K562 (cell line): ENCODE measurements at places on chromosomes 3 and 15. TPM values are rescaled to one million over a fixed set of nuclear protein-coding genes. Genes with fewer than 3 reads are reported as not detected.

DNA sequence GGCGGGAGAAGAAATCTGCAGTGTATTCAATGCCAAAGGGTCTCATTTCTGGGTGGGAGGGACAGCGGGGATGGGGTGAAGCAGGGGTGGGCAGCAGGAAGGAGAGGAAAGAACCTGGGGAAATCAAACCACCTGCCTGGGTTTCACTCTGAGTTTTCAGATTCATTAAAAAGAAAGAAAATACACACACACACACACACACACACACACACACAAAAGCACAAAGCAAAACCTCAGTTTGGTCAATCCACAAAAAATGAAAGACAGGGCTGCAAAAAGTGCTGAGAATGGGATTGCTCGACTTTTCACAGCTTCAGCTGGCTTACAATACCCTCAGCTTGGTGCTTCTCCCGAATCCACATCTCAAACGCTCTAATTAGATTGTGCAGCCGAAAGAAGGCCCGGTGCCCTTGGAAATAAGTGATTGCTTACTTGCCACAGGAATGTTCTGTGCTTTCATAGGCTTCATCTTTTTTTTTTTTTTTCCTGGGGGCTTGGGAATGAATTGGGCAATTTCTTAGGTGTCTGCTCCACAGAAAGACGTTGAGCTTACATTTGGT, 370.5 kb downstream of the RORA start:
- no peak overlapping the region for H3K4me3 ChIP-seq
- H3K27me3 ChIP-seq, result peaks cover 2% of the 10 kb centered on the region
- no peak overlapping the region for H3K27ac ChIP-seq

Gene PLA2G4D
- 0.04 TPM in 1 of 2 replicates, not detected in the other for total RNA-seq

Gene CHST13
- not detected in 2 replicates for total RNA-seq

DNA sequence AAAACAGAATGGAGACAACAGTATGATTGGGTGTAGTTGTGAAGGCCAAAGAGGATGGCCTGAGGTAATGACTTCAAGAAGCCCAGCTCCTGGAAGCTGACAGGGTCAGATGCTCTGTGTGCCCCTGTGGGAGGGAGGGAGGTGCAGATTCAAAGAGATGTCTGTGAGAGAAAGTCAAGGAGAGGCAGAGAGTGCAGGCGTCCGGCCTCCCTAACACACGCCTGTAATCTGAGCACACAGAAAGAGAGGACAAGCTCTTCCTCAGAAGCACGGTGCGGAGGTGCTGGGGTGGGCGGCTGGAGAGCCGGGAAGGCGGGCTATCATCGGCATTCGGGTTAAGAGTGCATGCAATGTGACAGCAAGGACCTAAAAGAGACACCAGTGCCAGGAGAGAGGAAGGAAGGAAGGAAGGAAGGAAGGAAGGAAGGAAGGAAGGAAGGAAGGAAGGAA, 238.2 kb upstream of the HES1 start:
- H3K36me3 ChIP-seq, result no peaks in the 10 kb centered on the region
- H3K27ac ChIP-seq, result no peak overlapping the region
- DNase-seq, result no peak
- H3K27me3 ChIP-seq, result no peaks in the 10 kb centered on the region
- peaks cover 8% of the 10 kb centered on the region; the same call in 1 of the 2 replicates for H3K4me1 ChIP-seq
